Activated CD8-positive, alpha-beta memory T cell treated with anti-CD3 and anti-CD28 coated beads for 1 hour (primary cell): ENCODE measurements at places on chromosomes 4 and X.

DNA sequence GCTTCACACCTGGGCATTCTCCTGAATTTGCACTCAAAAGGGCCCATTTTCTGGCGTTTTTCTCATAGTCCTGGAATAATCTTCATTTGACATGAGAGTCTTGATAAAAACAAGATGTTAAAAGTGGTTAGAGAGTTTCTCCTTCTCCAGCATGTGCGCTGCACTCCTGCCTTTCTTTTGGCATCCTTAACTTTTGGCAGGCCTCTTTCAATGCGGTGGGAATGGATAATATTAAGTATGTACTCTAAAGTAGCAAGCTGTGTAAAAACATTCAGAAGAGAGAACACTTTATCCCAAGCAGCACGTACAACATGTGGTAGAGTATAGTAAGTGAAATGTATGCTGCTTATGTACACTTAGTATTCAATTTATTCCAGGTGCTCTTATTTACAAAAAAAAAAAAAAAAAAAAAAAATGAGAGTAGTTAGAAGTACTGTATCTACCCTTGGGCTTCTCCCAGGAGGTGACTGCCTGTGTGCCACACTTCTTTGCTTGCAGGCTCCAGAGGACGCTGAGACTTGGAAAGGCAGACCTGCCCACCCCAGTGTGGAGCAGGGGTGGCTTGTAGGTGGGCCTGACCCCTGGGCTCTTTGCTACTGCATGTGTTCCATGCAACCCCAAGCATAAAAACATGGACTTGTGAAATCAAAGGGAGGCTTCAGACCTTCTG lies 3.9 kb downstream of the FGF2 start:
- no peak for DNase-seq

DNA sequence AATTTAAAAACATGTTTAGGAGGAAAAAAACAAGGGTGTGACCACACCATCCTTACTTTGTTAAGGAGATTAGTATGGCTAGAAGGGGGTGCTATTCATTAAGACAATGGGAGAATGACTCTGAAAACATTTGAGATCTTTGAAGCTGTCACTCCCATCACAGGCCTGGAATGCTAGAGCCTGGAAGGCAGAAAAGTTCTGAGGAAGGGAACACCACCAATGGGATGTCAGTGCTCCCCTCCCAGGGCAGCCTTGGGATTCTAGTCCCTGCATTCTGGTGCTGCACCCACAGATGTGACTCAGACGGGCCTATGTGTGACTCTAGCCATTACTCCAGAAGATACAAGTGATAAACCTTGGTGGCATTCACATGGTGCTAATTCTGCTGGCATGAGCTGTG lies 162.2 kb upstream of the ANXA10 start:
- no peak for DNase-seq

DNA sequence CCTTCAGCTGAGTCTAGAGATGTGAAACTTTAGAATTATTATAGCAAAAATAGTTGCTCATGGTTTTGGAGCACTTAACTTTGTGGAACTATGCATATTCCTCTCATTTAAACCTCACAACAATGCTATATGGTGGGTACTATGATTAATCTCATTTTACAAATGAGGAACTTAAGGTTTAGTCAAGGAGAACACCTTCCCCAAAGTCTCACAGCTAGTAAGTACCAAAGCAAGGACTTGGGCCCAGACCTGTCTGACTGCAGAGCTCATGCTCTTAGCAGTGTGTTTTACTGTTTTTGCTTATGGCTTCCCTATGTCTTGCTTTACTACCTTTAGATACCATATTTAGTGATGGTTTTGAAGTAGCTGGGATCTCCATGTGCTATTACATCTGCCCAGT lies 5.1 kb downstream of the UBE2A start:
- no peak for DNase-seq

- no peak for DNase-seq
Measured at GRCh38 chr4:154475820-154476219, 15.8 kb downstream of the DCHS2 start.

- DNase-seq, result no peak
Measured at GRCh38 chrX:57172544-57172943, 35.3 kb upstream of the SPIN2A start.
